ENCODE measurements at places on chromosomes 13 and 19.

DNA sequence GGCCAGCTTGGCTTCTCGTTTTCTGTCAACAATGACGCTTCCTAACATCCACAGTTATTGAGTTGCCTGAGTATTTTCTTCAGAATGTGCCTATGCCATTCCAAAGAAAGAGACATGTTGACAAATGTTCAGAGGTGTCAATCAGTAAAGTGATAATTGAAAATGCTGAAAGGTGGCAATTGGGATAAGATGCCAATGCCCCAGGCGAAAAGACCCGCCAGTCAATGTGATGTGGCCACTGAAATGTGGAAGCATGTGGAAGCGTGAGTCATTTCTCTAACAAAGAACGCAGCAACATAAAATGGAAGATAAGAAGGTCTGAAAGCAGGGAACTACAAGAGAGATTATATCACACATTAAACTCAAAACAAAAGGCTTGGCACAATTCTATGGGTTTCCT is 882.2 kb upstream of the SLC10A2 start:
- no peak for DNase-seq

GRCh38 chr13:110914081-110914330 is 863 bp downstream of the ANKRD10 start:
- DNase-seq, result no peak

DNA sequence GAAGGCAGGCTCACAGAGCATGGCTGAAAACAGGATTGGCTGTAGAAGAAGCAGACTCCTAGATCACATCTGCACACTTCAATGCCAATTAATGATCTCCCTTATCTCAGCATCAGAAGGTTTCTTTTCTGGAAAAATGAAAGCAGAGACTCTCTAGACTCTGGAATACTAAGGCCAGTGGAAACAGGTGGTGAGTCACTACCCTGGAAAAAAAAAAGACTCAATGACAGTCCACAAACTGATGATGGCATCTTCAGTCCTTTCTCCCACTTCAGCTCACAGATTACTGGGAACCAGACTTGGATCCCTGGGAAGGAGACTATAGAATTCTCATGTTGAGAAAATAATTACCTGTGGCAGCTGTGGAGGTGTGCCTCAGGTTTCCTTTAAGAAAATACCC is 47.5 kb upstream of the MBNL2 start:
- no peak for DNase-seq

DNA sequence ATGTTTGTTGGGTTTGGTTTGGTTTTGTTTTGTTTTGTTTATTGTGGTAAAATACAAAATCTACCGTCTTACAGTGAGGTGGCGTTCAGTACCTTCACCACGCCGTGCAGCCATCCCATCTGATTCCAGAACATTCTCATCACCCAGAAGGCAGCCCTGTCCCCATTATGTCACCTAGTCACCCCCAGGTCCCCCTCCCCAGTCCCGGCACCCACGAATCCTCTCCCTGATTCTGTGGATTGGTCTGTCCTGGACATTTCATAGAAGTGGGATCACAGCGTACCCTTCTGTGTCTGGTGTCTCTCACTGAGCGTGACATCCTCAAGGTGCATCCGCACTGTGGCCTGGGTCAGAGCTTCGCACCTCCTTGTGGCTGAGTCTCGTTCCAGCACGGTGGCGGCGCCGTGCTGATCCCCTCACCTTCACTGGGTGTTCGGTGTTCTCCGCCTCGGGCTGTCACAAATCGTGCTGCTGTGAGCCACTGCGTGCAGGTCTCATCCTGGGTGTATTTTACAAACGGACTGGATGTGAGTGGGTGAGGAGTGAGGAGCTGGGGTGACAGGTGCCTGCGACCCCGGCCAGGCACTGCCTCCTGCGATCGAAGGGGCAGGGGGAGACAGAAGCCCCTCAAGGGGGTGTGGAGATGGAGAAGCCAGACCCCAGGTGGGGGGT is 580 bp upstream of the TEKTIP1 start:
- no peak for DNase-seq
